A172 (cell line): ENCODE measurements at places on chromosomes 12 and 14.

GRCh38 chr14:59123975-59124374, 64.5 kb upstream of the DAAM1 start:
- peak; percentile 5 for DNase-seq

- DNase-seq = no peak
Measured at GRCh38 chr14:97846156-97846555, 1049.0 kb downstream of the VRK1 start.

- no peak for DNase-seq
Measured at GRCh38 chr12:71164166-71164565, 6.4 kb upstream of the TSPAN8 start.

DNA sequence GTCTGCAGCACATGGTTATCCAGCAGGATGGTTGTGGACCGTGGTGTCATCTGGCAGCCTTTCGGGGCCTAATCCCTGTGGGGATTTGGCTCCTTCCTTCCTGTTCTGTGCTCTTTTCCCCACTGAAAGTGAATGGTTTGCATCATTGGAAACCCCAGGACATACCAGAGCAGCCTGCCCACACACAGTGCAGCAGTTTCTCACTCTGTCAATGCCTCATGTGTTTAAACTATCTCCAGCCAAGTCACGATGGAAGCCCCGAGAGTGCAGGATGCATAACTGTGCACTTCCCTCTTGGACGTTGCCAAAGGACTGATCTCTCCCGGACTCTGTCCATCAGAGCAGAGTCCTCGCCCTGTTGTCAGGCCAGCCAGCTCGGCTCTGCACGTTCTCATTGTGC, 29.0 kb upstream of the AMN start:
- no peak for DNase-seq

DNA sequence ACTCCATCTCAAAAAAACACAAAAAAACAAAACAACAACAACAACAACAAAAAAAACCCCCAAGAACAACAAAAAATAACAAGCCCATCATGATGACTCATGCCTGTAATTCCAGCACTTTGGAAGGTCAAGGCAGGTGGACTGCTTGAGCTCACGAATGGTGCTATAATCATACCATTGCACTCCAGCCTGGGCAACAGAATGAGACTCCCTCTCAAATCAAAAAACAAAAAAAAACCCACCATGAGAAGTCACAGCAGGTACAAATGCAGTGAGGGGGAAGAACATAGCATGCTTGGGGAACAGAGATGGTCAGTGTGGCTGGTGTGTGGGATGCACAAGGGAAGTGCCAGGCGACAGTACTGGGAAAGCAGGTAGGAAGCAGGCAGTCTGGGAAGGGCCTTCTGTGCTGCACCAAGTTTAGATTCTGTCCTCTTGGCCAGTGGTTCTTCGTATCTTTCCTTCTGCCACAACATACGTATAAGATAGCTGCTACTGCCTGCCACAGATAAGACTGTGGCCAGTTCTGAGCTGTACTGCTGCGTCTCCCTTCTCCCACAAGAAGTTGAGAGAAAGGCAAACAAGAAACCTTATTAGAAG, 28.0 kb downstream of the ATG14 start:
- DNase-seq = no peak

GRCh38 chr12:50580436-50580835, 75.7 kb downstream of the DIP2B start:
- no peak for DNase-seq

GRCh38 chr12:130336723-130337487, 782 bp upstream of the PIWIL1 start:
- no peak for DNase-seq

GRCh38 chr14:102499401-102500157, 10.0 kb downstream of the ANKRD9 start:
- no peak for DNase-seq

DNA sequence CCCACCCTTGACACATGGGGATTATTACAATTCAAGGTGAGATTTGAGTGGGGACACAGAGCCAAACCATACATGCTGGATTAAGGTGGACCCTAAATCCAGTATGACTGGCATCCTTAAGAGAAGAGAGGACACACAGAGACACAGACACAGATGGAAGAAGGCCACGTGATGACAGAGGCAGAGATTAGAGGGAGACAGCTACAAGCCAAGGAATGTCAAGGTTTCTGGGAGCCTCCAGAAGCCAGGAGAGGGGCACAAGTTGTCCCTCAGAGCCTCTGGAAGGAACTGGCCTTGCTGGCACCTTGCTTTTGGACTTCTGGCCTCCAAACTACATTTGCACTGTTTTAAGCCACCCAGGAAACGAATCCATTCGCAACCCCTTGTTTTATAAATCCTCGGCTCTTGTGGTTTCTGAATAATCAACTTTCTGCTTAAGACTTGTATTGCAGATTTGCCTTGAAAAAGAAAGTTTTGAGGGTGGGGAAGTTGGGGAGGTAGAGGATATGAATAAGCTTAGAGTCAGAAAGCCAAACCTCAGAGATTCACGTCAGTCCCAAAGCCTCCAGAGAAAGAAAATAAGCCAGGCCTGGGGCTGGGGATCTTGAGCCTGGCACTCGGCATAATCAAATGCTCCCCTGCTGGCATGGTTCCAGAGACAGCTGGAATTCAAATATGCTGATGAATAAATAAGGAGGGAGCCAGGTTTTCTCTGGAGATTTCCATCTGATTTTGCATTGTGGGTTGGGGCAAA, 224.2 kb upstream of the PWP1 start:
- peak; percentile 68 for DNase-seq

GRCh38 chr14:74018174-74018585, 908 bp downstream of the ENTPD5 start:
- no peak for DNase-seq

GRCh38 chr14:77219591-77219990, 38.0 kb downstream of the TMEM63C start:
- no peak for DNase-seq

- DNase-seq = no peak
Measured at GRCh38 chr12:72323881-72324280, 51.7 kb downstream of the TRHDE start.

DNA sequence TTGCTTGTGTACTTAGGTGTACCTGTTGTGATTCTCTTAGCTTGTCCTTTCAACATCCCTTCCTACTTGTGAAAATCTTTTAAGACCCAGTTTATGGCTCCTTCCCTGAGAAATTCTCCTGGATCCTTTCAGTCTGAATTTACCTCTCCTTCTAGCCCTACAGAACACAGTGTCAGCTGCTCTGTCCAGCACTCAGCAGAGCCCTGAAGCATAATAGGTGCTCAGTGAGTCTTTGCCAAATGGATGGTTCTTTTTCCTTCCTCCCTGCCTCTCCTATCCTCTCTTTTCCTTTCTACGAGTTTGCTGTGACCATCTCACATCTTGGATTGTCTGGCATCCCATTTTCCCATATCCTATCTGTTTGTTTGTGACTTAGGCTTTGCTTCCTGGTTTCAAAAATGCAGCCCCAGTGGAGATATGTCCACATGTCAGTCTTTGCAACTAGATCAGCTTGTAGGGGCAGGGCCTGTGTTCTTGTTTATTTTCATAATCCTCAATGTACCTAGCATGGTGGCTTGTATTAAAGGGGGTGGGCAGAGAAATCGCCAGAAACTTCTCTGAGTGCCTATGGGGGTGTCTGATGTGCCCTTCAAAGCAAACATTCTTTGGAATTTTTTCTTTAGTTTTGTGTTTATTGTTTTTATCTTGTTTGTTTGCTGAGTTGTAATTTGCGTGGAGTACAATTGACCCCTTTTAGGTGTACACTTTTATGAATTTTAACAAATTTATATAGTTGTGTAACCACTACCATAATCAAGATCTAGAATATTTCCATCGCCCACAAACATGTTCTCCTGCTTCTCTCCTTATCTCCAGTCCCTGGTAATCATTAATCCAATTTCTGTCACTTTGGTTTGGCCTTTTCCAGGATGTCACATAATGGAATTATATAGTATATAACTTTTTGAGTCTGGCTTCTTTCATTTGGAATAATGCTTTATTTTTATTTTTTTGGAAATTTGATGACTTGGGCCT, 62.8 kb downstream of the SMOC1 start:
- no peak for DNase-seq

GRCh38 chr14:77598366-77599070, 17.9 kb downstream of the SPTLC2 start:
- no peak for DNase-seq

DNA sequence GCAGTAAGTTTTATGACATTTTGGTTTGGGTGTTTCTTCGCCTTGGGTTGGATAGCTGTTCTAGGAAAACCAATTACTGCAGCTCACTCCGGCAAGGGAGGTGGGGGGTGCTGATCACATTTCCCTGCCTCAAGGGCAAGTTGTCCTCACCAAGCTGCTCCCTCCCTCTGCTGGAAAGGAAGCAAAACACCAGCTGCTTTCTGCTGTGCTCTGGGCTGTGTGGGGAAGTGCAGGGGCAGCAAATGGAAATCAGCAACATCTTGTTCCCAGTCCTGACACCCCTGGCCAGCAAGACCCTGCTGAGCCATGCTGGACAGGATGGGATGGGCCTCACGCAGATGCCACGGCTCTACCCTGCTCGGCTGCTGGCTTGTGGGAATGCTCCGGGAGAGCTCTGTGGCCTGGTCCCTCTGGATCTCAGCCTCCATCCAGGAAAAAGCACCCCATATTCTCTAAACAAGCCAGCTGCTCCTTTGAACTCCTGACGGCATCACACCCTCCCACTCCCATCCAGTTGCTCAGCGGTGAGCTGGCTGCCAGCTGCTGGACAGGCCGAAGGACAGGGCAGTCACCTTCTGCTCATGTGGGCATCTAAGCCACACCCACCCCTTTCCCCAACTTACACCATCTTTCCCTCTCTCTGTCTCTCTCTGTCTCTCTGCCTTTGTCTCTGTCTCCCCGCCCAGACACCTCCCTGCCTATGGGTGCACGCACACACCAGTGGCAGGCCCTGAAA, 52.4 kb upstream of the EIF5 start:
- DNase-seq = peak; percentile 28

DNA sequence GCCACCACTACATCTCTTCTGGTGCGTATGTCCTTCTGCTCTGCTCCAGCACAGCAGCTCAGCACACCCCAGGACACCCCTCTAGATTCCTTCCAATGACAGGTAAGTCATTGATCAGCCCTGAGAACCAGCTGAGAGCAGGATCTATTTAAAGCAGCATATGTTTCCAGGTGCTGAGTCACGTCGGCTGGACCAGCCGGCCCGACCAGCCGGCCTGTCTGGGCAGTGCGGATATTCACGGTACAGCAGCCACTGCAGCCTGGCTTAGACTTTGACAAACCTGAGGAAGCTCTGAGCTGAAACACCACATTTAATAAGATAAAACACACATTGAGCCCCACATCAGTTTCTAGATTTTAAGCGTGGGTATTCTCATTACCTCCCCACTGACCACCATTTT, 31.8 kb upstream of the RPH3A start:
- DNase-seq = no peak

DNA sequence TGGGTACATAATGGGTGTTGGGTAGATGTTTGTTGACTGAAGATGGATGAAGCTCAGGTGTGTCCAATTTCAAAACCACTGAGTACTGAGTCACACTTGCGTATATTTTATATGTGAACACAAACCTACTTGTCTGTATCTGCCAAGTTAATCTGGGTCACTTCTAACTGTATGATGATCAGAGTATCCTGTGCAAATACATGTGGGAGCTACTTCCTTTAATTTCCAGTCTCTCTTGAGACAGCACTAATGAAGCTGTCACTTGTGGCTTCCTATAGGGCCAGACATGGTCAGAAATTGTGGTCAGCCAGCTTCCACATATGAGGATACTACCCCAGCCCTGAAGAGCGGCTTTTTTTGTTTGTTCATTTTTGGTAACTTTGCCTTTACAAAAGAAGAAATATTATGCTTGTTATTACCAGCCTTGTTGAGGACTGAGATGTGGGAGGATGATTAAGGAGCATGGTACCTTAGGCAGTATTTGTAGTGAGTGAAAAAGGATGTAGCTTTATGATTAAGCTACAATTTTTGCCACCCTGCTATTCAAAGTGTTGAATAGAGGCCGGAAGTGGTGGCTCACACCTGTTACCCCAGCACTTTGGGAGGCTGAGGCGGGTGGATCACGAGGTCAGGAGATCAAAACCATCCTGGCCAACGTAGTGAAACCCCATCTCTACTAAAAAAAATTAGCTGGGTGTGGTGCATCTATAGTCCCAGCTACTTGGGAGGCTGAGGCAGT, 32.4 kb downstream of the PLXNC1 start:
- no peak for DNase-seq

DNA sequence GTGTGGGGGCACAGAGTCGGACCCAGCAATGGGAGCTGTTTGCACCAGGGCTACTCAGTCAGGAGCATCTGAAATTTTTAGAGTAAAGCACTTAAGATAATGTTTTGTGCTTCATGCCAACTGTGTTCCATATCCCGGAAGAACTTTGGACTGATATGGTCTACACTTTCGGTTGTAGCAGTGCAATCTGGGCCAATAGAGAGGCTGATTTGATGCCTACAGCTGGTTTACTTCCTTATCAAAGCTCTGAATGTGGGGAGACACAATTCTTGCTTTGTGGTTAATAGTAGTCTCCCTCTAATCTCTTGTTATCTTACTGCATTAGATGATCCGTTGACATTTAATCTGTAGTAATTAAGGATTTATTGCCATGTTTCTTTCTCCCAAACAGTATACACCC, 7.8 kb upstream of the VDR start:
- DNase-seq = no peak

DNA sequence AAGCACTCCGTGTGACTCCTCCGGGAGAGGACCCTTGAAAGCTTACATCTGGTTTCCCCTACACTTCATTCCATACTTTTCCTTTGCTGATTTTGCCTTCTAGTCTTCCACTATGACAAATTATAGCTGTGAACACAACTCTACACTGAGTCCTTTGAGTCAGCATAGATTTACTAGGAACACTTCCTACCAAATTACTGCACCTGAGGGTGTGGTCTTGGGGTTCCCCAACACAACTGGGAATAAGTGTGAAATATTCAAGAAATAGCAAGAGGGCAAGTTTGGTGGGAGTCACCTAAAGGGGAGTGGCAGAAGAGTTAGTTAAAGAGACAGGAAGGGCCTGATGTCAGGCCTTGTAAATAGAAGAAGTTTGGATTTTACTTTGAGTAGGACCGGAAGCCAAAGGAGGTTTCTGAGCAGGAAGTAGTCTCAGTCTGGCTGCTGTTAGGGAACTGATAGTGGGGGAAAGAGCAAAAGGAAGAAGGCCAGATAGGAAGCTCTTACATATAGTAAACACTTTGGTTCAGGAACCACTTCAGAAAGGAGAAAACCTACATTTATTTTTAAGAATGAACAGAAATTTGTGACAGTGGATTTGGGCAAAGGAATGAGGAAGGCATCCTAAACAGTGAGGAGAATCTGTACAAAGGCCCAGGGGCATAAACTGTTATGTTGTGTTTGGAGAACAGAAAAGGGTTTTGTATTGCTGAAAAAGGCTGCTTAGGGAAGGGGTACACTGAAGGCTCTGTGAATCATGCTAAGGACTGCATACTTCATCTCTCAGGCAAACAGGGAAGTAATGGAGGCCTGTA, 14.2 kb downstream of the SEL1L start:
- no peak for DNase-seq

GRCh38 chr12:62738616-62739015, 196.3 kb downstream of the PPM1H start:
- DNase-seq = no peak

- DNase-seq = no peak
Measured at GRCh38 chr14:58635091-58635830, 2.5 kb upstream of the DACT1 start.

GRCh38 chr12:49111206-49111605, 559 bp upstream of the LMBR1L start:
- no peak for DNase-seq
